ENCODE measurements at places on chromosomes 3 and 15.
A peak's percentile ranks its signal among the peaks of the same experiment; 100 is the strongest.

DNA sequence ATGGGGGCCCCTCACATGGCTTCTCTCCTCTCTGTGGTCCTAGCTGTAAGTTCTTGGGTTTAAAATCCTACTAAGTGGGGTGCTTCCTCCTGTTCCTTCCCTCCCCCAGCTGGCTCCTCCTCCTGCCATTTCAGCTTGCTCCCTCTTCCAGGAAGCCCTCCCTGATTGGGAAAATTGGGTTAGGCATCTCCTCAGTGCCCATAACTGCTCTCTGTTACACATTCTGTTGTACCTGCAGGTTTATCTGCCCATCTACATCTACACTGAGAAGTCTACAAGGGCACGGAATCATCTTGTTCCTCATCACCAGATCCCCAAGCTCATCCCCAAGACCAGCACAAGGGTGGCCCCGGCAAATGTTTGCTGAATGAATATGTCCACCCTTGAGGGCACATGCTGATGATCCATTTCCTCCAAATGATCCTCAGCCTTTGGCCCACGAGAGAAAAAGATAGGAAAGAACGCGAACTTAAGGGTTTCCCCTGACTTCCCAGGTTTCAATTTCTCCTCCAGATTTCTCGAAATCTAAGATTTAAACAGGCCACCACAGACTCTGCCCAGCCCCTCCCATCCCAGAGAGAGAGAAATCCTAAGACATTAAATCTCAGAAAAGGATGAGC lies 3.9 kb downstream of the SEMA7A start:
- no peak for DNase-seq

DNA sequence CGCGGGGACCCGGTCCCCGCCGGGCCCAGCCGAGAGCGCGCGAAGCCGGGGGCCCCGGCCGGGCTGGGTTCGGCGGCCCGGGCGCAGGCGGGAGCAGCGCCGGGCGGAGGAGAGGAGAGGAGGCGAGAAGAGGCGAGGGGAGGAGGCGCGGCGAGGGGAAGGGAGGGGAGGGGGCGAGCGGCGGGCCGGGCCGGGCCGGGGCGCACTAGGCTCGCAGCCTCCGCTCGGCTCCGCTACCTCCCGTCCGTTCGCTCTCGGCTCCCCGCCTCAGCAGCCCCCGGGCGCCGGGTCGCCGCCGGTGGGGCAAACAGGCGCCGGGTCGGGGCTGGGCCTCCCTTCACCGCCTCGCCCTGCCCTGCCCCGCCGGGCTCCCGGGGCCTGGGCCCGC lies 351 bp downstream of the INSYN1 start:
- DNase-seq = no peak

DNA sequence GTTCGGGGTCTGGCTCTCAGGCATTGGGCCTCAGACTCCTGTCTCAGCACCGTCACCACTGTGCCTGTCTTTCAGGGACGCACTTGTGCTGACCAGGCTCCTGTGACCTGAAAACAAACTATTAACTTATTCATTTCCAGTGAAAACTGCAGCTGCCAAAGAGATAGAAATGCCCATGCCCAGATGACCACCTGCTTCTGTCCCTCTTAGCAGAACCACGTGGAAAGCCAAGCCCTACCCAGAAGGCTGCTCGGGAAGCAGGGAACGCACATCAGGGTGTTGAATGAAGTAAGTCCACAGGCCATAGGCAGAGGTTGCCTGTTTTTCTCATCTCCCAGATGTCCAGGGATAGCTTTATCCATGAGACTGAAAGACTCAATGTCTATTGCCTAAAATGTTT lies 219.3 kb downstream of the EBLN2 start:
- no peak for DNase-seq

DNA sequence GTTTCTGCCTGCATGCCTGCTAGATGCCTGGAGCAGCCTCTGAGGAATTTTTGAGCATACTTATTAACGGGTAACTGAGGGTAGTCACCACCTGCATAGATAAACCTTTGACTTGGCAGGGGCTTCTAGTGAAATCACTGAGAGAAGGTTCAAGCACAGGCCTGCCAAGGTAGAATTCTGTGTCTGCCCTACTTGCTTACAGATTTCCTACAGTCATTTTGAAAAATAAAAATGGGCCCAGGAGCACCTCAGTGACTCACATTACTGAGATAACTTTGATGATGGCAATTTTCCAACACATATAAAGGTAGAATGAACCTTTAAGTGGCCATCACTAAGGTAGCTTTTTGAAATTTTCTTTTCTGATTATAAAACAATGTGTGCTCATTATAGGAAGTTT lies 10.8 kb downstream of the CRTAP start:
- DNase-seq = no peak

DNA sequence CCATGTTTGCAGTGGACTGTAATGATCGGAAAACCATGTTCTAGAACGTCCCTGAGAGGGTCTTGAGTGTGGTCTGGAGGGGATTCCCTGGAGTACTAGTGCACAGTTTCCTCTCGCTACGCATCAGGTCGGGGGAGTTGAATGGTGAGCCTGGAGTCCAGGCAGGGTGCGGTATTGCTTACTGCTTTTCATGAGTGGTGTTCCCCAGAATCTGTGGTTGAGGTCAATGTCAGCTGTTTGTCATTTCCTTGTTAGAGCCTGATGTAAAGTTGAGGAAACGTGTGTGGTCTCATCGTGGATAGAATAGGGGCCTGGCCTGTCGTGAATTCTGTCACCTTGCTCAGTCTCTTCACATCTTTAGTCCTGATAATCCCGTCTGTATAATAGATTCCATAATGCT lies 328.2 kb upstream of the LRRFIP2 start:
- DNase-seq = no peak

DNA sequence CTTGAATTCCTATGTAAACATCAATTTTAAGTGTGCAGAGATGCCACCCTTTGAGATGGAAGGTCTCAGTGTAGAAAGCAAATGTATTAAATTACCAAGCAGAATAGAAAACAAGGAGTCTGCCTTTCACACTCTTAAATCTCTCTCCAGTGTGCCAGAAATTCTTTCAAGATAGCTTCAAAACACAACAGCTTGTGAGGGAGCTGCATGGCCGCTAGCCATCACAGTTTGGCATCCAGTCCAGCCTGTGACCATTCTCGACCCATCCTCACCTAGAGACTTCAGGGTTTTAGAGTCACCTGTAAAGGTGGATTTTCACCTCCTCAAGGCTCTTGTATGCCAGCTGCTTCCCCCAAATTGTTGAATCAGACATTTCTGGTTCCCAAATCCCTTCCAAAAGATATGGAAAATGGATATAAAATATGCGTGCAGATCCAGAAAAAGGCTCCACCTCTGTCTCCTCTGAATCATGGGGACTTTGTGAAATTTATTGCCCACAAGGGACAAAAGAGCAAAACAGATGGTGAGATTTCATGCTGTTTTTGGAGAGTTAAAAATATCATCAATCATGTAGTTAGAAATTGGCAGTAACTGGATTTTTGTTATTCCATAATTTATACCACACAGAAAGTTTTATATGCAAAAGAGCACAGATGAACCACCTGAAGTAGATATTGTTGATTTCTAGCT lies 114.2 kb upstream of the THRB start:
- no peak for DNase-seq

- DNase-seq = peak; percentile 69
Observed at GRCh38 chr15:70974004-70974832, 81.6 kb downstream of the LRRC49 start.

GRCh38 chr3:124904835-124905492 lies 17.8 kb upstream of the ITGB5 start:
- no peak for DNase-seq

DNA sequence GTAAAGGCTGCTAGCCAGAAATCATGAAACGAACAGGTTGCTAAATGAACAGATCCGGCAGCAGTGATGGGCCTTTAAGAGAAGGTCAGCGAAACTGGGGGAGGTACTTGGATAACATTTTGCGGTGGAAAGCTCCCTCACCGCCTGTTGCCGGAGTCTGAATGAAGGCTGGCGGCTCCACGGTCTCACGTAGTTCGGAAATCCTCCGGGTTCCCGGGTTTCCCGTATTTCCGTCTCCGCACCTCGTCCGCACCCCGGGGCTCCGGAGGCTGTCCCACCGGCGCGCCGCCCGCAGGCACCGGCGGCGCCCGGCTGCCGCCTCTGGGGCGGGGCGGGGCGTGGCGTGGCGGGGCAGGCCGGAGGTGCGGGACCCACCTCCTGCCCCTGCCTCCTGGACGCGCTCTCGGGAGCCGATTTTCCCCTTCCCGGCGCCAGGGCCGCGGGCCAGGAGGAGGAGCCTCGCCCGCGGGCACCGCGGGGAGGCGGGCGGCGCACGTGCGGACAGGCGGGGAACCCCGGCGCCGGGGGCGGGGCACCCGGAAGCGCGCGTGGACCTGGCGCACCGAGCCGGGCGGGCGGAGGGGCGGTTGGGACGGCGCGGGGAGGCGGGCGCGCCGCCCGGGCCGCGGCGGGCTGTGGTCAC lies at the start of gene ZDHHC23:
TSS of gene ZDHHC23 (plus strand) at position 642 of the 643 bp plus-strand sequence. CDS start 790 bp downstream, outside the sequence.
- peak; percentile 19 for DNase-seq

- DNase-seq = no peak
Observed at GRCh38 chr3:142912402-142913172, 23.7 kb upstream of the PCOLCE2 start.

DNA sequence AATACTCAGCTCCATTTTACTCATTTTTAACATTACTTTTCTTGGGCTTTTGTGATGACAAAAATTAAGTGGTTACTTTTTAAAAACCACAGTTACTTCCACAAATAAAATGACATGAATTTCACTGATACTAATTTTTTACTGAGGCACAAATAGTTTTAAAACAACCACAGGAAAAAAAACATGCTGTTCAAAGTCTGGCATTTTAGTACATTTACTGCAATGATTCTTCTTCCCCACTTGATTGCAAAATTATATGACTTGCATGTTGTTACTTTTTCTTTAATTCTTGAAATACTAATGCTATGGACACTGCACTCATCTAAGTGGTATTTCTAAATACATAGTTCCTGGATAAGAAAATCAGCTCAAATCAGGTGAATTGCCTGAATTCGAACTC lies 24.8 kb upstream of the SLMAP start:
- DNase-seq = no peak

- DNase-seq = no peak
Observed at GRCh38 chr3:43885908-43886618, 195.3 kb downstream of the ABHD5 start.

- DNase-seq = no peak
Observed at GRCh38 chr3:38142959-38143358, 4.5 kb downstream of the MYD88 start.

Measured in fibroblast of villous mesenchyme (primary cell).